ENCODE measurements at places on chromosomes 16 and 17.
A peak's percentile ranks its signal among the peaks of the same experiment; 100 is the strongest.

- no peak for DNase-seq
Measured at GRCh38 chr16:11547118-11547916, 39.4 kb downstream of the LITAF start.

- no peak for DNase-seq
Measured at GRCh38 chr17:72604518-72604917, 483.7 kb downstream of the SOX9 start.

GRCh38 chr17:16005636-16006035 is 6.0 kb downstream of the TTC19 start:
- no peak for DNase-seq

GRCh38 chr17:41695134-41695661 is 6.5 kb downstream of the EIF1 start:
- no peak for DNase-seq

DNA sequence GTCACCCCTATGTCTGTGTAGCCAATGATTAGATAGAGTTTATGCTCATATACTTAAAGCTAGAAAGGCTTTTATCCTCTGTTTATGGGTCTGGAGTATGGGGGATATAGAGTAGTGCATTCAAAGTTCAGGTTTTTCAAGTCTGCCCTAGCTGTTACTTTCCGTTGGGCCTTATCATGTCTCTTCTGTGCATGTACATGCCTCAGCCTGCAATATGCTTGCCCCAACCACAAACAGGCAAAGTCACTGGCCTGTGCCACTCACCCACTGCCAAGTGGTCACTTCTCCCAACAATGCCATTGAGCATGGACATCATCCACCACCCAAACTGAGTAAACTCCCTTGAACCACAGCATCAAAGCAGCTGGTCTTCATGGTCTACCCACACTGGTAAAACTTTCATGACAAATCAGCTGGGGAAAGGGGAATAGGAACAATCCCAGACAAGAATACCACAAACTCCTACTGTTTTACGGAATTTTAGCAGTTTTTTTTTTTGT is 70.3 kb upstream of the C17orf78 start:
- no peak for DNase-seq

DNA sequence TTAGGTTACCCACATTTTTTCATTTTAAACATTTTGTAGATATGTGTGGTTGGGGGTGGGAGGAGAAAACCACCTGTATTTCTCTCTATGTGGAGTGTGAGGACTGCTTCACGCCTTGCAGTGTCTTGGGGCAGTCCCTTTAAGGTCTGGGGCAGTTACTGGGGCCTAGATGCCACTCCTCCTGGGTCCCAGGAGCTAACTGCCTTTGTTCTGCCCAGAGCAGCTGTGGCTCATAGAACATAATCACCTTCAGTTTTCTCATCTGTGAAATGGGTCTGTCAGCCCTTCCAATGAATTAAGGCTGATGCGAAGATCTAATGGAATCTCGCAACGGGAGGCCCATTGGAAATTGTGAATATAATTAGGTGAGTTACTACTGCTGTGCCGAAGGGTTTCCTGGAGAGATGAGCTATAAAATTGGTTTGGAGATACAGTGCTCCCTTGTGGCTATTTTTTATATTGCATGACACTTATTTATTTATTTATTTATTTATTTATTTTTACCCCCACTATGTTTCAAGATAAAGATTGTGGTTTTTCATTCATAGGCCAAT is 22.9 kb downstream of the DHRS7C start:
- DNase-seq = no peak

GRCh38 chr17:53270936-53271335 is 551.8 kb upstream of the KIF2B start:
- no peak for DNase-seq

DNA sequence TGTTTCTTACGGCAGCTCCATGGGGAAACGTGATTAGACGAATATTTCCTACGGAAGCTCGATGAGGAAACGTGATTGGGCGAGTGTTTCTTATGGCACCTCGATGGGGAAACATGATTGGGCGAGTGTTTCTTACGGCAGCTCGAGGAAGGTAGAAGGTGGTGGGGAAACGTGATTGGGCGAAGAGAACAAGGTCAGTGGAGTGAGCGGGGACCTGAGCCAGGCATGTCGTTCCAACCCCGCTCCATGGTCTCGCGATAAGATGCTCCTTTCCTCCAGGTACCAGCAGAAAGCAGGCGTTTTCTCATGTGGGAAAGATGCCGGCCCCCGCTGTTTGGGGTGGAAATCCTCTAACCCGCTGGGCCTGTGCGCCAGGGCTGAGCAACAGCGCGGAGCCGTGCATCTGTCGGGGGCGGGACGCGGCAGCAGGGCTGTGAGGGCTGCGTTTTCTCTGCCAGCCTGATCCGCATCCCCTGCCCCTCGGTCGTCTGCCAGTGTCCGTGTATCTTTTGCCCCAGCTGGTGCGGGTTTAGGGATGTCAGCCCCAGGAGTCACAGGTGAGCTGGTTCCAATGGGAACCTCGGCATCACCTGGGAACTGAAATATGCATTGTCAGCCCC is 25.6 kb upstream of the DOC2B start:
- no peak for DNase-seq

DNA sequence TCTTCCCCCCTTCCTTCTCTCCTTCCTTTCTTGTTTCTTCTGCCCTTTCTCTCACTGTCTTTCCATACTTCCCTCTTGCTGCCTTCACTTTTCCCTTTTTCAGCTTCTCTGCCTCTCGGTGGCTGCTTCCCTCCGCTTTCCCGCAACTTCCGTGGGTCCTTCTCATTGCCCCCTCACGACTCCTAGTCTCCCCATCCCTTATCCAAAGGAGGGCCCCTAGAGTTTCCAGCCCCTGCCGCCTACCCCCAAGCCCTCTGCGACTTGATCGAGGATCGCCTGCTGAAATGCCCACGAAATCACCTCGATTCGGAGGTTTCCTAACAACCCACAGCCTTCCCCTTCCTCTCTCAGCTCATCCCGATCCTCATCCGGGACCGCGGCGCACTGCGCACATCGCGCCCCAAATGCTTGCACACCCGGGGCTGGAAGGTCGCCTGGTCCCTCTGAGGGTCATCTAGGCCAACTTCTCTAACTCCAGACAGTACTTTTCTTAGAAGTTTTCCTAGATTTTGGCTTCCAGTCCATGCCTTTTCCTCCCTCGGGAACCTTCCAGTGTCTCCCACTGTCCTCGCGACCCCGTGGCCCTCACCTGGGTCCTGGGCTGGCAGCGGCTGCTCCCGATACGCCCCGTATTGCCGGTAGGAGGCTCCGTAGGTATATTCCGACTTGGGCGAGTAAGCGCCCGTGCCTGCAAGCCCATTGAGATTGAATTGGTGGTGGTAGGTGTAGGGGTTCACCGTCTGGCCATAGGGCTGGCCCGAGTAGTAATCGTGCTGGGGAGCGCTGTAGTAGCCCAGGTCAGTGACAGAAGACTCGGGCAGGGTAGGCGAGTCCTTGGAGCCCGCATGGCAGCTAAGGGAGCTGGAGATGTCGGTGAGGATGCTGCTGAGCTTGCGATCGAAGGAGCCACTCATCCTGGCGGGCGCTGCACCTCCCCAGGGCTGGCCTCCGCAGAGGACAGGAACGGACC is 654 bp downstream of the DLX3 start:
- no peak for DNase-seq

DNA sequence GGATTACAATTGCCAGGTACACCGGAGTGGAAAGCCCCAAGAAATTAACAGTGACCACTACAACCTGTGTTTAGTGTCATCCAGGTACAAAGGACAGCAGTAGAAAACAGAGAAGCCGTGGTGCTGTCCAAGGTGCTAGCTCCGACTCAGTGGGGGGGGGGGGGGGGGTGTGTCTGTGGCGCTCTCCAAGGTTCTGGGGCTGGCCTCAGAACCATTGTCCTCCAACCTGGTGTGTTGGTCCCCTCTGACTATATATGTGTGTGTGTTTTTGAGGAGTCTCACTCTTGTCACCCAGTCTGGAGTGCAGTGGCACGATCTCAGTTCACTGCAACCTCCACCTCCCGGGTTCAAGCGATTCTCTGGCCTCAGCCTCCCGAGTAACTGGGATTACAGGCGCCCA is 5.8 kb upstream of the ZNF23 start:
- DNase-seq = peak; percentile 25

- no peak for DNase-seq
Measured at GRCh38 chr16:14400285-14400977, 229.6 kb downstream of the PARN start.

DNA sequence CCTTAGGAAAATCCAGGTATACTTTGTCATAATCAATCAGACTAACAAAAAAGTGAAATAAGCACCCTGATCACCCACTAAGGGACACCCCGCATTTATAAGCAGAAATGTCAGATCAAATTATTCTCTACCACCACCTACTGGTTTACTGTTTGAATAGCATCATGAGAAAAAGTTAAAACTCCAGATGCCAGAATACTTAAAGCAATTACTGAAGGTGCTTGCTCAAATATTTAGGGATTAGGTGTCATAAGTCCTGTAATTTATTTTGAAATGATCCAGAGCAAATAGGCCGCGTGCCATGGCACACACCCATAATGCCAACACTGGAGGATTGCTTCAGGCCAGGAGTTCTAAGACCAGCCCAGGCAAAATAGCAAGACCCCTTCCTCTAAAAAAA is 2.3 kb downstream of the TOP2A start:
- DNase-seq = no peak

GRCh38 chr16:56869513-56870275 is 4.7 kb downstream of the SLC12A3 start:
- DNase-seq = peak; percentile 11

DNA sequence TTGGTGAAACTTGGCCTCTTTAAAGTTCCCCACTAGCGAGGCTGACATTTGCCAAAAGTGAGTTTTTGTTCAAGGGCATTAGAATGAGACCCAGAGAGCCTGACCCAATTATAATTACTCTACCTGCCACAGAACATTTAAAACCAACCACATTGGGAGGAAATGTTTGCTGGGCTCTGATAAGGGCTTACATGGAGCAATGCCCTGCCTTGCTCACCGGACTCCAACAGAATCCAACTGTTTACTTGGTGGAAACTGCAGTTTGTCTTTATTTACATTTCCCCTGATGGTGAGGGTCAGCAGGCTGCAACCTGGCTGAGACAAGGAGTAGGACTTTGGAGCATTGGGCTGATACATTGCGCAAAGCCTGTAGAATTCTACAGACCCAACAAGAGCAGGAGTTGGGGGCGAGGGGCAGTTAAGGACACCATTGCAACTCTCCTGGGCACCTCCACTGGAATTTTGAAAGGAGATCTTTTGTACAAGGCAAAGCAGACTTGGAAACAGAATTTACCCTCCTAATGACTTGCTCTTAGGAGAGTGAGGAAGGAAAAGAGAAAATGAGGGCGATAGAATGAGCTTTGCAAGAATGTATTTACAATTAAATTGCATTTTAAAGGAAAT is 368.6 kb downstream of the SHISA9 start:
- no peak for DNase-seq

DNA sequence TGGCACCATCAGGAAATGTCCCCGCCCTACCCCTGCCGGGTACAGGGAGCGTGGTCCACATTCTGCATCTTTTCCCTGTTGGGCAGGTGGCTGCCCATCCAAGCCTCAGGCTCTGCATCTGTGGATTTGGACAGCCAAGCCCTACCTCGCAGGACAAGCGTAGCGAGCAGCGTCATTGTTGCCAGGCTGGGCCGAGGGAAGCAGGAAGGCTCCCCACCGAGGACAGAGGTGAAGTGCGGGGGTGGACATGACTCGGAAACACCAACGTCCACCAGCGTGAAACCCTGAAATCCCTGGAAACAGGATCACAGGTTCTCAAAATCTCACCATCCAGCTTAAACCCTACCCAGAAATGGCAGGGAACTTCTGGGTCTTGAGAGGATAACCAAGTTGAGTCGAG is 73.6 kb downstream of the SOCS1 start:
- no peak for DNase-seq

- no peak for DNase-seq
Measured at GRCh38 chr16:4868535-4868934, 21.3 kb downstream of the UBN1 start.
